HS-27A (cell line): ENCODE measurements at places on chromosomes 3 and 15.

GRCh38 chr3:167851171-167851570 is 115.7 kb downstream of the SERPINI1 start:
- peak; percentile 12 for DNase-seq

GRCh38 chr15:37100966-37101215 is 542 bp upstream of the MEIS2 start:
- peak; percentile 58 for DNase-seq

GRCh38 chr3:31433679-31433992 is 99.1 kb upstream of the STT3B start:
- no peak for DNase-seq

DNA sequence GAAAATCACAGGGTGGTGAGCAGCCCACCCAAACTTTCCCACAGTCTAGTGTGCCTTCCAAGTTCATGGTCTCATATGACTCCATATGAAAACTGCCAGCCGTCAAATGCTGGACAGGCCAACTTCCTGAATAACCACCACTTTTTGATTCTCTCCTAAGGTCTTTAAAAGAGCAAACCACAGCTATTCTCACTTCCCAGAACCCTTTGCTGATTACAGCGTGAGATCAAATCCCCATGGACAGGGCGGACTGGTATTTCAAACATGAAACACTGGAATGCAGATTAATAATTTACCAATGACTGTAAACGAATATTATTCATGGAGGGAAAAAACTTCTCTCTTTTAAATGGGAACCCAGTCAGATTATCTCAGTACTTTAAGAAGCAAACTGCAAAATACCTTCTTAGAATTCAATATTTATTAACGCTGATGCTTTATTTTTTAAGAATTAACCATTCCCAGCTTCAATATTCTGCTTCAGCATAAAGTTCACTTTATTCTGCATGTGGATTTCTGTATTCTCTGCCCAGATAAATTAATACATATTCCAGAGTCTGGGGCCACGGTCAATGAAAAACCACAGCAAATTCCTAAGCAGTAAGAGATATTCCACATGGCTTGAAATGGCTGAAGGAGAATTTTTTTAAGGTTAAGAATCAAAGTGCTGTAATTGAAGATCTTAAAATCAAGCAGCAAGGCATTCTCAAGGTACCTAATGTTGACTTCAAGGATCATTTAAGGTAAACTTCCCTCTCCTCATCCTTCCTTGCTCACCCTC is 42.9 kb downstream of the MYO1E start:
- peak; percentile 97 for DNase-seq

DNA sequence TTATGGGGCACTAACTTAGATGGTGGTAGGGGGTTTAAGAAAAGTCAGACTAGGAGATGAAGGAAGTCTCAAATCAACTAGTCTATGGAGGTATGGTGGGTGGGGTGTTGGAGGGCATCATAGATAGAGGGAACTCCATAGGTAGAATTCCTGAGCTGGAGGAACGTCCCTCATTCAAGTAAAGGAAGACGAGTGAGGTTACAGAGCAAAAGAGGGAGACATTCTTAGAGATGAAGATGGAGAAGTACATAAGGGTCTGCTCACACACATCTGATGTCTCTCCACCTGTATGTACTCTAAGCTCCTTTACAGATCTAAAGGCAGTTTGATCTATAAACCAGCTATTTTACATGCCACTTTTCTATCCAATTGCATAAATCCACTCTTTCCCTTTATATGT is 1.4 kb downstream of the PLSCR1 start:
- DNase-seq: no peak

DNA sequence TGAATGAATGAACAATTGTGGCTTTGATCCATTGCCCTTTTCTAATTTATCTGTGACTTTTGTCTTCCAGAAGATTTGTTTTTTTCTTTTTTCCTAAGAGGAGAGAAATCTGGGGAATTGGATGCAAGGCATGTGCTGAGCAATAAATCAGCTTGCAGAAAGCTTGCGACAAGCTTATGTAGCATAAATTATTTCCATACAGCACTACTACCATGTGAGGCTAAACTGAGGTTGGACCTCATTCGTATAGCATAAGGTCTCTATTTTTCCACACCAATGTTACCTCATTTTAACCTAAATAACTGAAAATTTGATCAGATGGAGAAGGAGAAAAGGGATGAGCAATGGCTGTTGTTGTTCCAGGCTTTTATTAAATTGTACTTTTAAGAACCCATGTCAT is 455.6 kb downstream of the TUSC7 start:
- no peak for DNase-seq

GRCh38 chr15:47988564-47988963 is 132.2 kb upstream of the SLC24A5 start:
- no peak for DNase-seq
